ENCODE measurements at places on chromosomes 5 and 9. TPM values are rescaled to one million over a fixed set of nuclear protein-coding genes. Genes with fewer than 3 reads are reported as not detected.

The ABCA1 gene
- 10.3 TPM for polyA plus RNA-seq

The PCDHB10 gene
- polyA plus RNA-seq, result 6.8 TPM

- no peak for DNase-seq
Measured at GRCh38 chr9:2320114-2320513, 301.5 kb upstream of the VLDLR start.

GRCh38 chr9:129006328-129007034 lies 21.6 kb downstream of the SH3GLB2 start:
- DNase-seq, result no peak

The GCNT4 gene
- polyA plus RNA-seq, result 12.6 TPM

- DNase-seq, result no peak
Measured at GRCh38 chr5:53199882-53200281, 90.3 kb upstream of the MOCS2 start.

- DNase-seq, result no peak
Measured at GRCh38 chr9:113409883-113410206, 630 bp downstream of the POLE3 start.

- no peak for DNase-seq
Measured at GRCh38 chr5:72815580-72816283, 729 bp upstream of the TNPO1 start.

DNA sequence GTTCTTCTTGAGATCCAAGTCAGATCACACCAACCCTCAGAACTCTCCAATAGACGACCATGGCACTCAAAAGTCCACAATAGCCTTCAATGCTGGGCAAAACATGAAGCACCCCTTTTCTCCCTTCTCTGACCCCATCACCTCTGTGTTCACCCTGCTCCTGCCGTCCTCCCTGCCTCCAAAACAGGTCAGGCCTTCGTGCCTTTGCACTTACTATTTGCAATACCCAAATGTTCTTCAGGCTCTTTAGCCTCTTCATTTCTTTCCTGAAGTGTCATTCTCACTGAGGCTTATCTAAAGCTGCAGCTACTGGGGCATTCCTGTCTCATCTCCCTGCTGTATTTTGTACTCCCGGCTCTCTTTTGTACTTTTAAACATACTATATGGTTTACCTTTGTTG lies 2.0 kb upstream of the ROPN1L start:
- no peak for DNase-seq

- no peak for DNase-seq
Measured at GRCh38 chr5:138938526-138938925, 63.4 kb upstream of the LRRTM2 start.
